Activated effector memory CD4-positive, alpha-beta T cell treated with Interleukin-2 at 50 U/mL for 16 hours (primary cell): ENCODE measurements at places on chromosomes 6 and 20.

DNA sequence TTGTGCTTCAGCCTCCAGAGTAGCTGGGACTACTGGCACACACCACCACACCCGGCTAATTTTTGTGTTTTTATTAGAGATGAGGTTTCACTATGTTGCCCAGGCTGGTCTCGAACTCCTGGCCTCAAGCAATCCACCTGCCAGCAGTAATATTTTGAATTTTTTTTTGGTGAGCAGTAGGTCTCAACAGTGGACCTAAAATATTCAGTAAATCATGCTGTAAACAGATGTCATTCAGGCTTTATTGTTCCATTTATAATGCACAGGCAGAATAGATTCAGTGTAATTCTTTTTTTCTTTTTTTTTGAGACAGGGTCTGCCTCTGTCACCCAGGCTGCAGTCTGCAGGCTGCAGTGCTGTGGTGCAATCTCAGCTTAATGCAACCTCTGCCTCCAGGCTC lies 69.7 kb downstream of the NCOA3 start:
- DNase-seq = no peak

- no peak for DNase-seq
These were observed 384.9 kb downstream of the CENPW start for GRCh38 chr6:126724821-126725220.

DNA sequence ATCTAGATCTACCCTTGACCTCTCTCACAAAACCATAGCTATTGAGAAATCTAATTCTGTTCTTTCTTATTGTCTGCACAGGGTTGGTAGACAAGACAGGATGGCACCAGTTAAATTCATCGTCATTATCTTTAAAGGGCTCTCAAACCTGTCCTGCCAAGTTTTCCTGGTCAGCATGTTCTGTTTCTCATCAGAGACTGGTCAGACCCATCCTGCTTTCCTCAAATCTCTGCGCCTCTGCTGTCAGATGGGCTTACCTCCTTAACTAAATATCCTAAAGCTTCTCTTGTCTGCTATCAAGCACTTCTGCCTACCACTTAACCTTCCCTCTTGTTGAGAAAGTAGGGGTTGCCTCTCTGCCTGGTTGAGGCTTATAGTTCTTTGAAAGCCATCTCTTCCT lies 125.2 kb downstream of the MYO6 start:
- no peak for DNase-seq

DNA sequence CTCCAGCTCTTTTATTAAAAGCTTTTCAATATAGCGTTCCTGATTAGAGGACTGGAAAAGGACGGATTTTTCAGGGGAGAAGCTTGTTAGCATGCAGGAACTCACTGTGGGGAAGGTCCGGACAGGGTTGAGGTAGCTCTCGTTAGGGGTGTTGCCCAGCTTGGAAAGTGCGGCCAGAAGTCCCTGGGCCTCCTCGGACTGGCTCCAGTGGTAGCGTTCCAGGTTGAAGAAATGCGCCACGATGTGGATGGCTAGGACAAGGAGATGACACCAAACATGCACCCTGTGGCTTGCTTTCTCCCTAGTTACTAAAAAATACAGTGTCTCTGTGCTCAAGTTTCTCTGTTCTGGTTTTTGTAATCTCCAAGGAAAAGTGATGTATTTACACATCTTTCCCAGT lies 12.5 kb downstream of the NOX3 start:
- DNase-seq = no peak

- DNase-seq = no peak
These were observed 51.2 kb downstream of the CRYBG1 start for GRCh38 chr6:106411643-106412200.

GRCh38 chr6:24796616-24797290 lies 2.0 kb downstream of the ARMH2 start:
- DNase-seq = no peak

GRCh38 chr6:165486183-165487137 lies 176.6 kb downstream of the PDE10A start:
- no peak for DNase-seq

DNA sequence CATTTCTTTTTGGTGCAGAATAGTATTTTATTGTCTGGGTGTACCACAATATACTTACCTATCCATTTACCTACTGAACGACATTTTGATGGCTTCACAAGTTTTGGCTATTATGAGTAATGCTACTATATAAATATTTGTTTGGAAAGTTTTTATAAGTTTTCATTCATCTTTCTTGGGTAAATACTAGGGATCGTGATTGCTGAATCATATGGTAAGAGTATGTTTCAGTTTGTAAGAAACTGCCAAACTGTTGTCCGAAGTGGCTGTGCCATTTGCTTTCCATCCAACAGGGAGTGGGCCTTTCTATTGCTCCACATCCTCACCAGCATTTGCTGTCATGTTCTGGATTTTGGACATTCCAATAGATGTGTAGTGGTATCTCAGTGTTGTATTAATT lies 104.2 kb downstream of the CDYL start:
- no peak for DNase-seq

DNA sequence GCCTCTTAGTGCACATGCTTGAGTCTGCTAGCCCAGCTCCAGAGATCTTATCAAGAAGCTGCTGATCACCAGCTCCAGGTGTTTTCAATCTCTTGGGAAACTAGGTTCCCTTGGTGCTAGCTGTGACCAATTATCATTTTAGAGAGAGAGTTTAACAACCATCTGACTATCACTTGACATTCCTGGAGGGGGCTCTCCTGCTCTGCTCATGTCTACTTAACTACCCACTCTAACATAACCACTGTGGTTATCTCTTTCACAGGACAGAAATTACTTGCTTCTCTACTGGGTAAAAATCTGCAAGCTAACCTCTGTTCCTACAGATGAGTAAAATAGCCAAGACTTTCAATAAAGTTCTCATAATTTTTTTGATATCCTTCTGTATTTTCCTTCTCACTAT lies 823.4 kb upstream of the GJE1 start:
- DNase-seq = no peak
